Stimulated activated CD8-positive, alpha-beta memory T cell treated with anti-CD3 and anti-CD28 coated beads, Interleukin-7, amount 100 ng/mL, for 48 hours (primary cell): ENCODE measurements at places on chromosomes 4 and X.
A peak's percentile ranks its signal among the peaks of the same experiment; 100 is the strongest.

DNA sequence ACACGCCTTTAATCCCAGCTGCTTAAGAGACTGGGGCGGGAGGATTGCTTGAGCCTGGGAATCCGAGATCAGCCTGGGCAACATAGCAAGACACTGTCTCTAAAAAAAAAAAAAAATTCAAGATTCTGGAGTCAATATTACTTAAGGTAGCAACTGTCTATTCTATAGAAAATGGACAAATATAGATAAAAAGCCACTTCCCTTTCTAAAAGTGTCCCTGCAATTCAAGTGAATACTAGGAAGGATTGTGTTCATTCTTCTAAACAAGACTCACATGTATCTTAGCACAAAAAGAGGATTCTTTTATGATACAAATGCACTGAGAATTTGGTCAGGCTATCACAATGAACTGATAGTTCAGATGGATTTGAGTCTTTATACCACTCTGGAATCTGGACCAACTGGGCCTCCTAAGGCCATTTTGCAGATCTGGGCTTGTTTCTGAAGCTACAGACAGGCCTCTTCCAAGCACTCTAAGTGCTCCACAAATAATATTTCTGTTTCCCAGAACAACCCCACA lies 7.0 kb downstream of the PKD2 start:
- DNase-seq = no peak

GRCh38 chr4:90186229-90186628 lies 59.0 kb downstream of the CCSER1 start:
- DNase-seq = no peak

- no peak for DNase-seq
Measured at GRCh38 chr4:110998320-110998719, 375.4 kb upstream of the PITX2 start.

GRCh38 chr4:108048997-108049396 lies 59.3 kb downstream of the HADH start:
- no peak for DNase-seq

DNA sequence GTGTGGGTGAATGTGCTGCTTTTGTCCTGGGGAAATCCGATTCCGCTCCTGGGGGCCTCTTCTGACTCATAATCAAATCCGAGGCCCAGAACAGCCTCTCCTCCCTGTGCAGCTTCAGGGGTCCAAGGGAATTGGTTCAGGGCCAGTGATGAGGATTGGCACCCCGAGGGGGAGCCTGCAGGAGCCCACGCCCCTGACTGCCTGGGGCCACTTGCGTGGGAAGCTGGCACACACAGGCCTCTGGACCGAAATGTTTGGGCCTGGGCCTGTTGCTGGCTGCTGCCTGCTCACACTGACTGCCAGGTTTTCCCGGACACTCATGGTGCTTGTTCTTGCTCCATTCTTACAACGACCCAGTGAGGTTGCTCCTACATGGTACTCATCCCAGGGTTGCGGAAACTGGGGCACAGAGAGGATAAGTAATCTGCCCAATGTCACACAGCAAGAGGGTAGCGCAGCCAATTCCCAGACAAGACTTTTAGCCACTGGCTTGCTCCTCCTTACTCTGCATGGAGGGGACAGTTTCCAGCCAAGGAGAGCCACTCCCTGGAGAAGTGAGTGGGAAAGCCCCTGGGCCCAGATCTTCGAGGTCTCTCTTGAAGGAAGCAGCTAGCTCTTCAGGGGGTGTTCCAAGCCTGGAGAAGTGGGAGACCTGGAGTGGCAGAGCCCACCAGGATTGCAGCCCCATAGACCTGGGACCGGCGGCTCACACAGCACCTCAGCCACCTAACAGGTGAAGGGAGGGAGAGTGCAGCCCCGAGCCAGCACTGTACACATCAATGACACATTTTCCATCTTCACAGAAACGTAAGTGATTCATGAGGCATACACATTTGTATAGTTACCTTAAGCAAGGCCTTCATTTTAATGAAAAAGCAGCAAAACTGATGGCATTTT lies 20.3 kb downstream of the CFAP99 start:
- no peak for DNase-seq

GRCh38 chrX:39975101-39975925 lies 122.4 kb downstream of the BCOR start:
- no peak for DNase-seq

DNA sequence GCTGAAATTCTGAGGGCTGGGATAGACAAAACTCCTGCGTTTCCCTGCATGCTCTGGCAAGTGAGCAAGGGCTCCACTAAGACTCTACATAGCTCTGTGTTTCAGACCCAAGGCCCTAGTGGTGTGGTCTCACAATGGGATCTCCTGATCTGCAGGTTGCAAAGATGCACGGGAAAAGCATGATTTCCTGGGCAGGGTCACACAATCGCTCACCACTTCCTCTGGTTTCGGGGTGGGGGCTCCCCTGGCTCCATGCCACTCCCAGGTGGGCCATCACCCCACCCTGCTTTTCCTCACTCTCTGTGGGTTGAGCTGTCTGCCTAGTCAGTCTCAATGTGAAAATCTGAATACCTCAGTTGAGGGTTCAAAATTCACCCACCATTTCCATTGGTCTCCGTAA lies 111.5 kb downstream of the KLF8 start:
- no peak for DNase-seq

- DNase-seq = no peak
Measured at GRCh38 chrX:118228041-118228440, 111.4 kb upstream of the KLHL13 start.

DNA sequence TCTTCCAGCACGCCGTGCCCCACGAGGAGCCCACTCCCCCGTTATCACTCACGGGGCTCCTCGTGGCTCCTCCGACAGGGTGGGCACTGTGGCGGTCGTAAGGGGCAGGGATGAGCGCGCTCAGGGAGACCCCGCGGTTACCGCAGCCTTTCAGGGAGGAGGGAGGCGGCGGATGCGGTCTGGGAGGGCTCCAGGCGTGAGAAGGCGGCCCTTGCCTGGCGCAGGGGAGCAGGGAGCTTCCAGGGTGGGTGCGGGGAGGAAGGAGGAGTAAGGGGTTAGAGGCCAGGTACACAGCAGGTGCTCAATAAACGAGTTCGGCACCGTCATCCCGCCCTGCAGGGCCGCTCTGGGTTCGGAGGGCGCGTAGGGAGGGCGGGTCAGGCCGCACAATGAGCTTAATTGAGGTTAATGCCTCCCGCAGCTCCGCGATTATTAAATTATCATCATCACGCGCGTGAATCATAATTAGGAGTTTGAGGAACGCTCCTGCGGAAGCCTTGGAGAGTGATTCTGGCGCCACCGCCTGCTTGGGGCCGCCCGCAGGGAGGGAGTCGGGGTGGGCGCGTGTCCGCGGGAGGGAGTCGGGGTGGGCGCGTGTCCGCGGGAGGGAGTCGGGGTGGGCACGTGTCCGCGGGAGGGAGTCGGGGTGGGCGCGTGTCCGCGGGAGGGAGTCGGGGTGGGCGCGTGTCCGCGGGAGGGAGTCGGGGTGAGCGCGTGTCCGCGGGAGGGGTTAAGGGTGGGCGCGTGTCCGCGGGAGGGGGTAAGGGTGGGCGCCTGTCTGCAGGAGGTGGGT lies 7.6 kb upstream of the NKX1-1 start:
- DNase-seq = no peak

DNA sequence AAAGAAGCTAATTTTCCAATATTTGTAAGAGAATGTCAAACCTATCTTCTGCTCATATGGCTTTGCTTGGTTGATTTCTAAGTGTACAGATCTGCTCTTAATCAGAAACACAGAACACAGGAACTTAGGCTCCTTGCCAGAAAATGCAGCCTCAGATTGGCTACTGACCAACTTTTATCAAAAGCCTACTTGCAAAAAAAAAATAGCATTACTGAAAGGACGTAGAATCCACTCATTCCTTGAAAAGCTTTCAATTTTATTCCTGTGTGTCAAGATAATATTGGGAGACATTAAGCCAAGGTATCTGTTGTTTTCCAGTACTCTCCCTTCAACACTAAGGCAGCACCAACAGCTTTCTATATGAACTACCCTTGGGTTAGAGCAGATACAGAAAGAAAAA lies 127.6 kb upstream of the INTU start:
- DNase-seq = no peak

DNA sequence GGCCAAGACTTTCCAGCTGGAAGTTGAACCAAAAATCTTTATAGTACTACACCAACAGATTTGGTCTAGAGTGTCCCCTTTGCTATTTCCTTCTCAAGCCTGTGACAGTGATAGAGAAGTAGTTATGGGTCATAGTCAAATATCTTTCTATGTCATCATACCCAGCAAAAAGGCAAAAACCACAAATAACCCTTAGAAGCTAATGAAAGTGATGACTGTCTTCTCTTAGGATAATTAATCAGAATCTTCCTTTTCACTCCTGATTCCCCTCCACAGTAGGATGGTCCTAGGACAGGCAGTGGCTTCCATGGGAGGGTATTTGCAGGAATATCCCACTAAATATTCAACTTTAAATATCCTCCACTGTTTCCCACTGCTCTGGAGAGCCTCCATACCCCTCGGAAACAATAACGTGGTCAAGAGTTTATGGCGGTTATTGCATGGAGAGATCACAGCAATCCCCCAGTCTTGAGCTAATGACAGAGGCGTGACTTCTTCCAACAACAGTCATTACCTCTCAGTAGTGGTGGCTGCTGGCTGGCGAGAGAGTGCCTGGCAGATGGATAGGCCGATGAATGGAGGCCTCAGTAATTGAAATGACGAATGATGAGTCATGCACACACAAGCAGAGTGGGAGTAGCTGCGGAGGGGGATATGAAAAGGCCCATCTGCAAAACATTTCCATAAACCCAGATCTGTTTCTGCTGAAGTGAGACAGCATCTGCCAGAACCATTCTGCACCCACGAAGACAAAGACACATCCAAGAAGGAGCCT lies 154.9 kb downstream of the STK32B start:
- no peak for DNase-seq

GRCh38 chrX:85590638-85591037 lies 211.2 kb upstream of the POF1B start:
- no peak for DNase-seq

GRCh38 chr4:95181243-95181995 lies 367.4 kb downstream of the UNC5C start:
- DNase-seq = peak; percentile 10

DNA sequence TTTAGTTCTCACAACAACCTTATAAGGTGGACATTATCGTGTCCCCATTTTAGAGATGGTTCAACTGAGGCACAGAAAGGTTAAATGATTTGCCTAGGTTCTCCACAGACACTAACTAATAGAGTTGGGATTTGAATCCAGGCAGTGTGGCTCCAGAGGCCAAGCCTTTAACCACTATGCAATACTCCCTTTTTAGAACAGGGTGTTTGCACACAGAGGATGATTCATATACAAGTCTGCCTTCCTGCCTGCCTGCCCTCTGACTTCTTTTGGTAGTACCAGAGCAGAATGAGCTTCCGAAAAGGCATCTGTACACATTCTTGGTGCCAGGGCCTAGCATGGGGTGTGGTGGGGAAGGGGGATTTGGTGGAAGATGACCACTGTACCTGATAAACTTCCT lies 150.8 kb upstream of the ARHGEF9 start:
- no peak for DNase-seq

DNA sequence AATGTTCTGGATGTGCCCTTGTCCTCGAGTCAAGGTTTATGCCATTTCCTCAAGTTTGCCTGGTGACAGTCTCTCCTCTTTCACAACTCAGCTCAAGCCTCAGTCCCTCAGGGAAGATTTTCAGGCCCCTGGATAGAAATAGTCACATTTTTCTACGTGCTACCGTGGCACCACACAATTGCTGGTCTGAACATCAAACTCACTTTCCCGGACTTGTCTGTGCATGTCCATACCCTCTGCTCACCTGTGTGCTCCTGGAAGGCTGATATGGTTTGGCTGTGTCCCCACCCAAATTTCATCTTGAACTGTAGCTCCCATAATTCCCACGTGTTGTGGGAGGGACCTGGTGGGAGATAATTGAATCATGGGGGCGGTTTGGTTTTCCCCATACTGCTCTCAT lies 129.7 kb downstream of the HS3ST1 start:
- no peak for DNase-seq

- peak; percentile 2 for DNase-seq
Measured at GRCh38 chr4:54063737-54064316, 578 bp downstream of the CHIC2 start.

- no peak for DNase-seq
Measured at GRCh38 chr4:106502106-106502699, 133.6 kb upstream of the GIMD1 start.
